Skeletal muscle cell (primary cell): ENCODE measurements at places on chromosomes 11 and 22.

DNA sequence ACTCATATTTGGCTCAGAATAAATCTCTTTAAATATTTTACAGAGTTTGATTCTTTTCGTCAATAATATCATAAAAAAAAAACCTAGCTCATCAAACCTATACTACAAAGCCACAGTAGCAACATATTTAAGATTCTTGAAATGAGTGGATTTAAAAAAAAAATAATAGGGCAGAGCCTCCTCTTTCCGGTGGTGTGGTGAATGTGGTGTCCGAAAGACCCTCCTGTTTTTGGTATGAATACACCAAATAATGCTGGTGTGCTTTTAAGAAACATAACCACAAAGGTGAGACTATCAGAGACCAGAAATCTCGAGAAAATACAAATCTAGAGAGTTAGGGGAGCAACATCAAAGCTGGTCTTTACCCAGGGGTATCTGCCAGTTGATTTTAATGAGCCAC is 342.6 kb downstream of the TBC1D22A start:
- no peak for DNase-seq

GRCh38 chr11:44784851-44785250 is 58.1 kb downstream of the TSPAN18 start:
- DNase-seq, result no peak

- DNase-seq, result no peak
Measured at GRCh38 chr22:46795845-46796565, 33.6 kb downstream of the TBC1D22A start.

DNA sequence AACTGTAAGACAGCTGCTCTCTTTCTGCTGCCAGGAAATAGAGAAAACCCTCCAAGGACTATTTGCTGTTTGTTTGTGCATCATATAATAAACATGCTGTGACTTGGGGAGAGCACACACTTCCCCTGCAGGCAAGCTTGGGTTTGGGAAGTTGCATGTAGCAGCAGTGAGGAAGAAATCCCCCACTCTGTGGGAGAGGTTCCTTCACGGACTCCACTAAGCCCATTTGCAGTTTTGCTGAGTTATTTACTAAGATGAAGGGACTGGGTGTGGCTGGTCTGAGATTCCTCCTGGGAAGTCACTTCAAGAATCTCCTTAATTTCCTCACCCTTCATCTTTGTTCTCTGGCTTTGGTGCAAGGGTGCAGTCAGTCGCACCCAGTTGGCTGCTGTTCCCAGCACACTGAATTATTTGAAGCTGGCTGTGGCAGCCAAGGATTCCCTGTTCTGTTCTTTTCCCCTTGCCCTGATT is 104.9 kb downstream of the ARFGAP2 start:
- DNase-seq, result no peak

DNA sequence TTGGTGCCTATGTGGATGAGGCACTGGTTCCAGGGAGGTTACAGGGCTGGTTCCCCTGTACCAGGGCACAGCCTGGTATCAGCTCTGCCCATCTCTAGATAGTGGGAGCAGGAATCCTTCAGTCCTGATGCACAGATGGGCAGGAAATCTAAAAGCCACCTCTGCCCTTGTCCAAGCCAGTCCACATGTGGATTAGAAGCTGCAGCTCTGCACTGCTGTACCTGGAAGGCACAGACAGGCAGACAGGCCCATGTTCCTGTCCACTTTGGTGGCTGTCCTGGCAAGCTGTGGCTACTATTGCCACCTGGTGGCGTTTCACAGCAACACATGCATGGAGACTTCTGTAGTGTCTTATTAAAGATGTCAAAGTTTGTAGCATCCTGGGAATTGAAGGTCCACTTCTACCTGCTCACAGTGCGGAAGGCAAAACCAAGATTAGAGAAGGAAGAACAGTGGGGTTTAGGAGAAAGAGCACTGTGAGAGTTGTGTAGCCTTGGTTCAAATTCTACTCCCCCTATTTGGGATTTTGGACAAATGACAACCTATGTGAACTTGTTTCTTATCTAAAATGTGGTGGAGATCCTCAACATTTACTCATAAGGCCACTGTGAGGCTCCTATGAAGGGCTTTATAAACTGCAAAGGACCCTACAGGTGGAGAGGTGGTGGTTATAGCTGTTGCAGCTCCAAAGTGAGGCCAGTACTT is 30.1 kb downstream of the NAV2 start:
- DNase-seq, result no peak

DNA sequence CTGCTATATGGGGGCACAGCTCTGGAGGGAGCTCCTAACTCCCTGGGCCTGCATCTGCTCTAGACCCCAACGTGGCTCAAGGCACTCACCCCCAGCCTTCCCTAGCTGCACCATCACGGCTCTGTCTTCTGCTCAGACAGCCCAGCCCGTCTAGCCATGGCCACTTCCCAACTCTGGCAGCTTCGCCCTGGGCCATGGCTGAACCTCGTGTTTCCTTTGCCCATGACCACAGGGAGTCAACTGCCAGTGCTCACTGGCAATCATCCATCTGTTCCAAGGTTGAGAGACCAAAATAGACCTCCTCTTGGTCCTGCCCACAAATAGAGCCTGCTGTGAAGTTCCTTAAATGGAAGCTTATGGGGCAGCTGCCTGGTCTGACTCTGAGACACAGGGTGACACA is 5.4 kb downstream of the LMO1 start:
- DNase-seq, result no peak

DNA sequence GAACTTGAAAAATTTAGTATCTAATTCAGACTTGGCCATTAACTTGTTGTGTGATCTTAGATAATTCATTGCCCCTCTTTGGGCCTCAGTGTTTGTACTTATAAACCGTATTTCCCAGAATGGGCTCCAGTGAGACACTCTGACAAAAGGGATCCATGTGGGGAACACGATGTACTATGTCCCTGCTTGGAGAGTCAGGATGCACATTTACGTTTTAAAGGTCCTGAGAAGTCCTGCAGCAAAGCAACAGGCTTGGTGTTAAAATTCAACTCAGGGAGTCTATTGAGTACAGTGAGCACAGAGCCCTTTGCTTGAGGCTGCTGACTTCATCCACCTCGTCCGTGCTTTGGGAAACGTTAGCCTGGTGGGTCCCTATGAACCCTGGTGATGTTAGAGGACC is 9.0 kb downstream of the WNT11 start:
- DNase-seq, result no peak

DNA sequence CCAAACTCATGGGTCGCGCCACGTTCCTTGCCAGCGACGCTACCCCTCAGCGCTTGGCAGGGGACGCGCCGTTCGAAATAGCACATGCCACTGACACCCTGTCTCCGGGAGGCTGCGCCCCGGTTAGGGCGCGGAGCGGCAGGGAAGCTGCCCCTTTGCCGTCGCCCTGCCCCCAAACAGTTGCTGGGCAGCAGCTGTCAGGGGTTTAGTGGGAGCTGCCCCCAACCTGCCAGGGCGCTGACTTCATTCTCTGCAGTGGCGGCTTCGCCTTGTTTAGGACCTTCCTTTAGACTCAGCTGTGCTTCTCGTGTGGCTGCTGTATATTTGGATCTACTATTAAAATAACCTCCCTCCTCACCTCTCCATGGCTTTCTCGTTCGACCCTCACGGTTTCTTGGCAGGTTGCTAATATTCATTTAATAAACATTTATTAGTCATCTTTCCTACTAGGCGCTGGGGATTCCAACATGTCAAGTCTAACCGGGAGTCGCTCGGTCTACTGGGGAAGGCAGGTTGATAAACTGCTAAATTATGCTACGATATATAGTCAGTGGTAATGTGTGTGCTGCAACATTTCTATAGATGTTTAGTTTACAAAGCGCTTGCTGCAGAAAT is 782 bp downstream of the TMEM109 start:
- DNase-seq, result peak; percentile 11

- no peak for DNase-seq
Measured at GRCh38 chr11:70141486-70142220, 61.4 kb upstream of the FADD start.

DNA sequence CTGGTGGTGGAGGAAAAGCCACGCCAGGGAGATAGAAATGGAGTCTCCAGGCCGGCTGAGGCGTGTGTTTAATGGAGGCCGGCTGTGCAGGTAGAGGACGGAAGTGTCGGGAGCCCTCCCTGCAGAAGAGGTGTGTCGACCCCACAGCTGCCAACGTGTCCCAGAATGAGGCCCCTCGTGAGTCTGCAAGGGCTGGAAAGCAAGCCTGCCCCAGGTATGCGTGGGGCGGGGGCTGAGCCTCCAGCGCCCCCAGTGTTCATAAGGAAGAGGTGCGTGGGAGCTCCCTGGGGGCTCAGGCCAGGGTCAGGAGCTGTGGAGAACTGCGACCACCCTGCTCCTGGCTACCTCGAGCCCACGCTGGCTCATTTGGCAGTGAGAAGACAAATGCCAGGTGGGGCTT is 38.0 kb upstream of the JAM3 start:
- no peak for DNase-seq
